ENCODE measurements at places on chromosomes 6 and 20.

DNA sequence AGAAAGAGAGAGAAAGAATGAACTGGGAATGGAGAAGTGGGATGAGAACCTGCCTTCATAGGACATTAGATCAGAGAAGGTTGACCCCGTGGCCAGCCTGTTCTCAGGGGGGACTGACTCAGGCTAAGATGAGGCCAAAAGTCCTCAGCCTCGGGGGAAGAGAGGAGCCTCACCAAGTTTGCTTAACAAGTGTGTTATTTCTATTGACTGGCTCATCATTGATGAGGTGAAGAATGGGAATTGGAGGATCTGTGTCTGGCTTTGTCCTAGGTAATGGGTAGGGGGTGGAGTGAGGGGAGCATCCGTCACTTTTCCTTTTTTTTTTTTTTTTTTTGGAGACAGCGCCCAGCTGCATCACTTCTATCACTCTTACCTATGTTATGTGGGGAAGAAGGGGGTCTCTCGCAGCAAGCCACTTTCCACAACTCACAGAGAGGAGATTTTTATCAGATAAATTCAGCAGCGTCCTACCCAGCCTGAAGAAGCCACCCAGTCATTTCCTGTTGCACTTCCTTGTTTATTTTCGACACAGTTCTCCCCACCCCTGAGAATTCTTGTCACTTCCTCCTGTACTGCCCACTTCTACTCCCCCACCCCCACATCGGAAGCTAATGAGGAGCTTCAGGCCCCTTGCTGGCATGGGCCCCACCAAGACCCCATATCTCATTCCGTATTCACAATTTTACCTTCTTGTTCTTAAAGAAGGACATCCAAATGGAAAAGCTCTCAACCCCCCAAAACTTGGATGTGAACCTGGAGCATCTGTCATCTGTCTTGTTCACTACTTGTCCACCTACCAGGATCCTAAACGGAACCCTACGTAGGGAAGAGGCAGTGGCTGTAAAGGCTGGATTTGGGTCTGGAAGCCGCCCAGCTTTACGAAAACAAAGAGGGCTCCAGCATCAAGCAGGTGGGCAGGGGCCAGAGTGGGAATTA, 2.8 kb upstream of the RNASET2 start:
- DNase-seq: peak; percentile 89

- no peak for DNase-seq
These were observed 258.6 kb upstream of the SPTLC3 start for GRCh38 chr20:12750221-12750620.

DNA sequence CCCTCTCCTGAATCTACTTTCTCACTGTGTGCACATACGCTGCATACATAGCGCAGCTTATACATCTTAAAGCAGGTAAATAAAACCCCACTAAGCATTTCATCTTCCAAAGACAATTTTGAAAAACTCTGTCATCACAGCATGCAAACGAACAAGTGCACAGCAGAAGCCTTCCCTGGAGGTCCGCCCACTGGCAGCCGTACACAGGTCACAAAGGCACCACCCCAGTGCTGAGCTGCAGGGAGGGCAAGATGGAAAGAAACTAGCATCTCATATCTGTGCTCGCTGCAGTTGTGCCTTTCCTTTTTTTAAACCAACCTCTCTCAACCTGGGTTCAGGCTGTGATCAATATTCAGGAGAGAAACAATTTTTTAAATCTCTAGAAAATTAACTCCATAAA, 73.3 kb downstream of the HUS1B start:
- DNase-seq: no peak

GRCh38 chr6:37051138-37052026, 45.9 kb downstream of the FGD2 start:
- DNase-seq: peak; percentile 63

DNA sequence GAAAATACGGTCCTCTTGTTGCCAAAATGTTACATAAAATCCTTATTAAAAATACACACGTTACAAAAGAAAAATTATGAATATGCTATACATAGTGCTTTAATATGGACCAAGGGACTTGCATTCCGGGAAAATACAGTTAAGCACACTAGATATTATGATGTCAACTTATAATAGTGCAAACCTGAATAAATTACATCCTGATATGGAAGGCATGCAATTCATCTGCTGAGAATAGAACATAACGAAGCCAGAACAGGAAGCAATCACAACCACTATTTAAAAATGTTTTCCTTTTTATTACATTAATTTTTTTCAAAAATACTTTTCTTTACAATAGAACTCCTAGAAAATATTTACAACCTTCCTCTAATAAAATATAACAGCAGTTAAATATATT, 7.8 kb upstream of the MRPS10 start:
- peak; percentile 10 for DNase-seq

GRCh38 chr20:64099880-64100565, 7.3 kb downstream of the NPBWR2 start:
- no peak for DNase-seq
